Kidney (tissue), 22 donors: ENCODE measurements at places on chromosomes 7 and 10. TPM values are rescaled to one million over a fixed set of nuclear protein-coding genes. Genes with fewer than 3 reads are reported as not detected.

ASAH2B gene
- 5.2 TPM for total RNA-seq

IDI2 gene
- total RNA-seq = not detected

KIAA1549 gene
- 10.1 TPM for total RNA-seq

KIF11 gene
- 1.6 TPM for total RNA-seq

ASB4 gene
- total RNA-seq = not detected

CCDC146 gene
- 15.4 TPM for total RNA-seq

UNC5B gene
- 22.6 TPM for total RNA-seq

CLCN1 gene
- 0.35 TPM for total RNA-seq

PLXDC2 gene
- 42.1 TPM for total RNA-seq

MKX gene
- total RNA-seq = 1.3 TPM

NANOS1 gene
- 1.1 TPM for total RNA-seq

GJD4 gene
- not detected for total RNA-seq

PARD3 gene
- total RNA-seq = 47.5 TPM

ALKBH4 gene
- 14.0 TPM for total RNA-seq

NPTX2 gene
- total RNA-seq = 2.0 TPM

AQP1 gene
- 291 TPM for total RNA-seq

NEUROG3 gene
- total RNA-seq = not detected

LOXL4 gene
- total RNA-seq = 15.1 TPM

IFIT1B gene
- not detected for total RNA-seq

PPA1 gene
- total RNA-seq = 116 TPM

LBX1 gene
- not detected for total RNA-seq

OR2A5 gene
- not detected for total RNA-seq

TRPV5 gene
- 1.4 TPM for total RNA-seq

NUTM2A gene
- 1.5 TPM for total RNA-seq

PKD1L1 gene
- total RNA-seq = 0.82 TPM

ENTPD7 gene
- total RNA-seq = 16.1 TPM

CALHM2 gene
- 26.0 TPM for total RNA-seq

SPDYE6 gene
- not detected for total RNA-seq

MYO1G gene
- 14.3 TPM for total RNA-seq

CYP3A4 gene
- total RNA-seq = not detected

CPA2 gene
- total RNA-seq = not detected

CUZD1 gene
- 0.54 TPM for total RNA-seq

AGAP5 gene
- total RNA-seq = 9.9 TPM

COL17A1 gene
- total RNA-seq = 10.8 TPM

FAM180A gene
- total RNA-seq = 1.7 TPM

CUBN gene
- total RNA-seq = 14.8 TPM

CCDC172 gene
- total RNA-seq = not detected

ZNF746 gene
- total RNA-seq = 17.3 TPM

LIPF gene
- total RNA-seq = not detected

CXCL12 gene
- total RNA-seq = 99.5 TPM

ADRA2A gene
- 7.8 TPM for total RNA-seq

ELAPOR2 gene
- total RNA-seq = 9.0 TPM

NPC1L1 gene
- 0.88 TPM for total RNA-seq

EN2 gene
- total RNA-seq = 0.13 TPM
